ENCODE measurements at places on chromosomes 5 and 9.

GRCh38 chr9:81183761-81184160, 505.6 kb downstream of the TLE1 start:
- H3K27ac ChIP-seq = no peak overlapping the region
- no peaks in the 10 kb centered on the region for H3K27me3 ChIP-seq
- H3K4me1 ChIP-seq = no peaks in the 10 kb centered on the region
- no peaks in the 10 kb centered on the region for H3K36me3 ChIP-seq

DNA sequence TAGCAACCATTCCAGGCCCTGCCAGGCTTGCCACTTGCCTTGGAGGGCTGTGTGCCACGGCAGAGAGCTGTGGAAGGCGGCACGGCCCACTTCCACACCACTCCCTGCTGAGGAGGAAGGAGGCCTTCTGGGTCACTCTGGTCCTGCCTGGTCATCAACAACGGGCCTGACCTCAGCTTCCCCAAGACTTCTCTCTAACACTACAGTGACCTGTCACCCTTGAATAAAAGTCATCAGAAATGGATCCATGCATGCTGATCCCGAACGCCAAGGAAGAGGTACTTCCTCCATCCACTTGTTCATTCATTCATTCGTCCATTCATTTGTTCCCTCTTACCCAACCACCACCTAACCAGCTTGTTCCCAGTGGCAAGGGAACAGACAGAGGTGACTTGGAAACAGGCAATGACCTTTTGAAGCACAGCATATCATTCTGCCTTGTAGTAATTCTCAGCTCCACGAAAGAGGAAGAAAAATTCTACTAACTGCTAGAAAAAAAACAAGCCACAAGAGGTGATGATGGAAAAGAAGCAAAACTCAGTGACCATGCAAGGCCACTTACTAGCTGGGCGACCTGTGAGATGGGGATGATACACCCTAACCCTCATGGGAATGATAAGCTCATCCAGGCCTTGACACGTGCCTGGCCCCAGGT, 58.6 kb downstream of the STK10 start:
- H3K4me3 ChIP-seq = no peak overlapping the region
- peak overlapping the region; percentile 92 for H3K27ac ChIP-seq
- peaks cover 14% of the 10 kb centered on the region for H3K36me3 ChIP-seq
- H3K4me1 ChIP-seq = peaks cover 53% of the 10 kb centered on the region
- DNase-seq = no peak
- H3K27me3 ChIP-seq = no peaks in the 10 kb centered on the region

DNA sequence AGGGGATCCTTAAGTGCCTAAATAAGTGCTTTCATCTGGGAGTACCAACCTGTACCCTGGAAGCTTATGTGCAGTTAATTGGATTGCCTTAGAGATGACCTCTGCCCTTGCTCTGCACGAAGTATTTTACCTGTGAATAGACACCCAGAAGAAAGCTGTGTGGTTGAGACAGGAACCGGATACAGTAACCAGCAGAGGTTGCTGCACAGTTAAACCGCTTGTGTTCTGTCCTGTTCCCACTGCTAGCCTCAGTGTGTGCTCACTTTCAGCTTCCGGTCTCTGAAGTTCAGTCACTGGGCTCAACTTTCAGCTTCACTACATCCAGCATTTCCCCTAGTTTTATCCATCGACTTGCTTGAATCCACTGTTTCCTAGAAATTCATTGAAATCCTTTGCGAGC, 185.3 kb downstream of the FAM170A start:
- H3K27me3 ChIP-seq = no peaks in the 10 kb centered on the region
- no peak overlapping the region for H3K4me3 ChIP-seq
- H3K4me1 ChIP-seq = no peaks in the 10 kb centered on the region
- no peak overlapping the region for H3K27ac ChIP-seq
- H3K36me3 ChIP-seq = no peaks in the 10 kb centered on the region

GRCh38 chr9:1995084-1995483, 20.1 kb upstream of the SMARCA2 start:
- no peak overlapping the region for H3K27ac ChIP-seq
- H3K4me3 ChIP-seq = no peak overlapping the region
- no peaks in the 10 kb centered on the region for H3K4me1 ChIP-seq
- H3K27me3 ChIP-seq = peaks cover 17% of the 10 kb centered on the region

GRCh38 chr5:88049737-88050136, 218.9 kb downstream of the TMEM161B start:
- H3K36me3 ChIP-seq = no peaks in the 10 kb centered on the region
- no peaks in the 10 kb centered on the region for H3K4me1 ChIP-seq
- no peak overlapping the region for H3K27ac ChIP-seq
- no peak for DNase-seq
- no peak overlapping the region for H3K4me3 ChIP-seq
- H3K27me3 ChIP-seq = no peaks in the 10 kb centered on the region

GRCh38 chr5:151139646-151140045, 17.9 kb downstream of the ANXA6 start:
- H3K27me3 ChIP-seq = no peaks in the 10 kb centered on the region
- H3K36me3 ChIP-seq = peaks cover 31% of the 10 kb centered on the region
- peak overlapping the region; percentile 84 for H3K27ac ChIP-seq
- peak overlapping the region; percentile 38 for H3K4me3 ChIP-seq
- H3K4me1 ChIP-seq = peaks cover 66% of the 10 kb centered on the region
- DNase-seq = no peak

- DNase-seq = no peak
- no peaks in the 10 kb centered on the region for H3K27me3 ChIP-seq
- H3K4me3 ChIP-seq = no peak overlapping the region
- H3K27ac ChIP-seq = no peak overlapping the region
- H3K4me1 ChIP-seq = peaks cover 5% of the 10 kb centered on the region
- no peaks in the 10 kb centered on the region for H3K36me3 ChIP-seq
Measured at GRCh38 chr9:33429256-33429985, 18.0 kb downstream of the AQP3 start.

DNA sequence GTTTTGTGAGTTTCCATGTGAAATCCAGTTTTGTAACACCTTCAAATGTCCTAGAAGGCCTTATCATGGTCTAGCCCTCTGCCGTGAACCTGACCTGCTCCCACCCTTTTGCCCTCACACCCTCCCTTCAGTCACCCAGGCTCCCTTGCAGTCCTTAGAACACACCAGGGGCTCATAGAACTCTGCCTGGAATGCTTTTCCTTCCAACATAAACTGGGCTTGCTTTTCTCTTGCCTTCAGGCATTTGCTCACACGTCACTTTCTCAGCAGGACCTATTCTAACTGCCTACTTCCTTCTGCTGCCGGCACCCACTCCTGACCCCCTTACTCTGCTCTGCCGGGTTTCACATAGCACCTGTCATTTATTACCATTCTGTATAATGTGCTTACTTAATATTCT, 111.9 kb downstream of the PDE8B start:
- H3K27ac ChIP-seq = no peak overlapping the region
- H3K4me3 ChIP-seq = no peak overlapping the region
- H3K4me1 ChIP-seq = no peaks in the 10 kb centered on the region
- peaks cover 7% of the 10 kb centered on the region for H3K27me3 ChIP-seq

All from natural killer cell treated with Interleukin-12 subunit alpha and Interleukin-12 subunit beta and Interleukin-15 and Interleukin-18, amount 100 ng/mL, for 72 hours (primary cell).